Stimulated activated CD4-positive, alpha-beta T cell treated with anti-CD3 and anti-CD28 coated beads, Interleukin-2, amount 100 ng/mL, for 24 hours (primary cell): ENCODE measurements at places on chromosomes 1 and 21.

DNA sequence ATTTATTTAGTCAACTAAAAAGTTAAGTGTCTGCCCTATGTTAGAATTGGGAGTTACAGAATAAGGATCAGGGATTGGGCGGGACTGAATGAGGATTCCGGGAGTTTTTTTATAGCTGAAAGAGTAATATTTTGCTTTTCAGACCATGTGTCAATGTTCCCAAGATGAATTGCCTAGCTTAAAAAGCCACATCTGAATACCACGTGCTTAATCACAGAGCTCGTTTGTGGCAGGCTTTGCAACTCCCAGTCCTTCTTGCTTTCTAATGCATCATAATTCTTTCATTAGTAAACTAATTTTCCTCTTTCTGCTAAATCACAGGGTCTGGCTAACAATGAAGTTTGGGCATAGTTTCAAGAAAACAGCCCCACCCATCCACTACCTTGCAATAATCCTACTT lies 4.2 kb upstream of the BCL10 start:
- DNase-seq: no peak

DNA sequence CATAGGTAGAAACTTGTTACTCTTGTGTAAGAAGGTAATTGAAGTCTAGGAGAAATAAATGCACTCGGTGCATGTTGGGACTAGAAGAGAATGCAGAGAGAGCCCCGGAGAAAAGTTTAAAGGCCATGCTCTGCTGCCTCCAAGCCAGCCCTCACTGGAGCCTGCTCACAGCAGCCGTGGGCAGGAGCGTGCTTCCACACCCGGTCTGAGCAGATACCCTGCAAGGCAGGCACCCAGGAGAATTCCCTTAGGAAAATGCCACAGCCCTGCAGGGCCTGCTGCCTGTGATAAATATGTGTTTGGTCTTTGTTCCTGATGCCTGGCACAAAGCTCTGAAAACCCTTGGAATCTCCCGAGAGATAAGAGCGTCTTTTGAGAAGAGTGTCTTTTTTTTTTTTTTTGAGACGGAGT lies 22.8 kb downstream of the C2CD2 start:
- no peak for DNase-seq

DNA sequence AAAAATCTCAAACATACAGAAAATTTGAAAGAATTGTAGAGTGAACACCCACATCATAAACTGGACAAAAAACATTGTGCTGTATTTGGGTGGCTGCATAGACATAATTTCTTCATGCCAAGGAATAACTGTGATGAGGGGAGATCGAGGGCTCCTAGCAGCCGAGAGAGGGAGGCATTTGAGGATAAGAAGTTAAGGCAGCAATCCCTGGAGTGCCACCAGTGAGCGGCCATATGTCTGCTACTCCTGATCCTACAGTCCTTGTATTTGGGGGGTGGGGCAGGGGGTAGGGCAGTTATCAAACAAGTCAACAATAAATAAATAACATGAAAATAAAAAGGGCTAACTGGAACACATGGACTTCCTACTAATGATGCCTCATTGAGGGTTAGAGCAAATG lies 54.5 kb downstream of the ATP5PO start:
- DNase-seq: no peak

DNA sequence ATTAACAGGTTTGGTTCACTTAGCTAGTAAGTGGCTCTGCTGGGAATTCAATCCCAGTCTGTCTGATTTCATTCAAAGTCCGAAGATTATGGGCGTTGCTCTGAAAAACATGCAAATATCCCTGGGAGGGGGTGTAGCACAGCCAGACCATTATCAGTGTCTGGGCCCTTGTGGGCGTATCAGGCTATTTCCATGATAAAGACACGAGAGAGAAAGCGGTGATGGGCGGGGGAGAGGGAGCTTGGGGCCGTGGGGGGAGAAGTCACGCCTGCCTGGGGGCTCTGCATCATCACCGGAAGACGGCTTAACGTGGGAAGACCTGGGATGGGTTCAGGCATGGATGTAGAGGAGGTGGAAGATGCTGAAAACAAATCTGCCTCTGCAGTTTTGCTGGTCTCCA lies 25.8 kb downstream of the IL6R start:
- no peak for DNase-seq

GRCh38 chr1:183810756-183811544 lies 6.0 kb downstream of the RGL1 start:
- DNase-seq: no peak
